Kasumi-1 (cell line): ENCODE measurements at places on chromosomes 2 and 18.
A peak's percentile ranks its signal among the peaks of the same experiment; 100 is the strongest.

- DNase-seq: no peak
These were observed 258.7 kb downstream of the TTC32 start for GRCh38 chr2:19643117-19643518.

DNA sequence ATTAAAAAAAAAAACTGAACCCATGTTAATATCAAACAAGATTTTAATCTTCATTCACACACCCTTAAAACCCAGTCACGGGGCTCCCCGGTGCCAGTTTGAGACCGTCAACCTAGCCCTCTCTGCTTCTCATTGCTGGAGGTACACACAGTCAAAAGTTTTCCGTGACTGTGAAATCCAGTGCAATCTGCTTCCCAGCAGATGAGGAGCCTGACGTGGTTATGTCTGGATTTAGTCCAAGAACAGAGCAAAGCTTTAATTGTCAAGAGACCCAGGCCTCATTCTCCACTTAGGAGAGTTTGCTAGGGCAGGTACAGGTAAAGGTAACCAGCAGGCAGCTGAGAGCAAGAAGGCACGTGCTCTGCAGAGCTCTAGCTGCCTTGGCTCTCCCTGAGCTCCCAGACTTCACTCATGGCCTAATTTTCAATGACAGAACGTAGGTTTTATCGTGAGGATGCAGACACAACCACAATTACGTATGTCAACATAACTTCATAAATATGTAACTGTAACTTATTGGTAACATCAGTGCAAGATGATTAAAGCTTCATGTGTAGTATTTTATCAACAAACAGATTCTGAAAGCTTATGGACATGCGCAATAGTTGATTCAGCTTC is 56.3 kb downstream of the SLC16A14 start:
- no peak for DNase-seq

- no peak for DNase-seq
These were observed 440.5 kb downstream of the NUP35 start for GRCh38 chr2:183564726-183565125.

DNA sequence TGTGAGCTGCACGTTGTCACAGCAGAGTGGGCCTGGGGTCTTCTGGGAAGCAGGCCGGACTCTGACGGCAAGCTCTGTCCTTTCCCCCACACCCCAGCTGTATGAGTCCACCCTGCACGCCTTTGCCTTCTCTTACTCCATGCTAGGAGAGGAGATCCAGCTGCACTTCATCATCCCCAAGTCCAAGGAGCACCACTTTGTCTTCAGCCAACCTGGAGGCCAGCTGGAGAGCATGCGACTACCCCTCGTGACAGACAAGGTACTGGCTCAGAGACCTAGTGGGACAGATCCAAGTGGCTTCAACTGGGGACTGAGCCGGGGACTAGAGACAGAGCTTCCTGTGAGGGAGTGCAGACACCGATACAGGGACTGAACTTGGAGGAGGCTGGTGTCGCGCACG is 40.1 kb downstream of the NTSR2 start:
- no peak for DNase-seq

DNA sequence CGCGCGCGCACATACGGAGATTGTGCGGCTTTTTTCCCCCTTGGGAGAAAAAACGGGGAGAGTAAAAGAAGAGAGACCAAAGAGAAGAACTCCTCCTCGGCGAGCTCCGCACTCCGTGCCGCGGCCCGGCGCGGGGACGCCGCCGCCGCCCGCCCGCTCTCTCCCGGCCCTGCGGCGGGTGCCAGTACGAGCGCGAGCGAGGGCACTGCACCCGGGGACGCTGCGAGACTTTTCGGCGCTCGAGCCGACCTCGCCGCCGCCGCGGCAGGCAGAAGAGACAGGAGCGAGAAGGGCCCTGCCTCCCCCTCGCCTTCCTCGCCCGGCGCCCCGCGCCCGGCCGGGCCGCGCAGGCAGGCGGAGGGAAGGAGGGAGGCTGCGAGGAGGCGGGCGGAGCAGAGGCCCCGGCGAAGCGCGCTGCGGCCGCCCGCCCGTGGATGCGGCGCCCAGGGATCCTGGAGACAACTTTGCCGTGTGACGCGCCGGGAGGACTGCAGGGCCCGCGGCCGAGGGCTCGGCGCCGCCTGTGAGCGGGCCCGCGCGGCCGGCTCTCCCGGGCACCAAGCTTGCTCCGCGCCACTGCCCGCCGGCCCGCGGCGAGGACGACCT is 857 bp upstream of the INHBB start:
- DNase-seq: no peak

- peak; percentile 97 for DNase-seq
These were observed 64.0 kb upstream of the CABLES1 start for GRCh38 chr18:23071285-23071684.

GRCh38 chr2:216429428-216429827 is 17.1 kb downstream of the SMARCAL1 start:
- DNase-seq: peak; percentile 40

- no peak for DNase-seq
These were observed 141.2 kb downstream of the IKZF2 start for GRCh38 chr2:213010106-213010779.
